ENCODE measurements at places on chromosomes 13 and 19. TPM values are rescaled to one million over a fixed set of nuclear protein-coding genes. Genes with fewer than 3 reads are reported as not detected.

ITGBL1 gene
- polyA plus RNA-seq = 0.78 TPM

CFAP97D2 gene
- polyA plus RNA-seq = 0.92 TPM

THSD8 gene
- polyA plus RNA-seq = 48.0 TPM

NRTN gene
- 20.5 TPM for polyA plus RNA-seq

OR7D2 gene
- not detected for polyA plus RNA-seq

SSBP4 gene
- polyA plus RNA-seq = 93.3 TPM

WDR87 gene
- polyA plus RNA-seq = not detected

DKKL1 gene
- 4.0 TPM for polyA plus RNA-seq

CCL25 gene
- not detected for polyA plus RNA-seq

ZNF493 gene
- 1.8 TPM for polyA plus RNA-seq

- DNase-seq = no peak
Observed at GRCh38 chr13:45833242-45833641, 18.3 kb downstream of the SIAH3 start.

GRCh38 chr13:111337206-111337605, 16.8 kb downstream of the TEX29 start:
- no peak for DNase-seq

DNA sequence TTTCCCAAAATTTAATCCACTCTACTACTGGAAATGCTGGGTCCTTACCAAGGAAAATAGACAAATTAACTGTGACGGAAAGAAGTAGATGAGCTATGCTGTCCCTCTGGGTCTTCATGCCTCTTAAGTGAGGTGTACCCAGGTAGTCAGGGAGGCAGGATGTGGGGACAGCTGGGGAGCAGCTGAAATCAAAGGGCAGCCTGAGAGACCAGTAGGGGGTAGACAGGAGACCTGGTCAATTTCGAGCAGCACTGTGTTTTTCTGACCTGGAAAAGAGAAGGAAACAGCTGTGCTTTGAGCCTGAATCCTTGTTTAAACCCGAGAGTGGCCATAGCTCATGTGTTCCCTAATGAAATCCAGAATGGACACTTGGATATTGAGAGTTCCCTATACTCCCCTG, 587.3 kb downstream of the EFNB2 start:
- no peak for DNase-seq

DNA sequence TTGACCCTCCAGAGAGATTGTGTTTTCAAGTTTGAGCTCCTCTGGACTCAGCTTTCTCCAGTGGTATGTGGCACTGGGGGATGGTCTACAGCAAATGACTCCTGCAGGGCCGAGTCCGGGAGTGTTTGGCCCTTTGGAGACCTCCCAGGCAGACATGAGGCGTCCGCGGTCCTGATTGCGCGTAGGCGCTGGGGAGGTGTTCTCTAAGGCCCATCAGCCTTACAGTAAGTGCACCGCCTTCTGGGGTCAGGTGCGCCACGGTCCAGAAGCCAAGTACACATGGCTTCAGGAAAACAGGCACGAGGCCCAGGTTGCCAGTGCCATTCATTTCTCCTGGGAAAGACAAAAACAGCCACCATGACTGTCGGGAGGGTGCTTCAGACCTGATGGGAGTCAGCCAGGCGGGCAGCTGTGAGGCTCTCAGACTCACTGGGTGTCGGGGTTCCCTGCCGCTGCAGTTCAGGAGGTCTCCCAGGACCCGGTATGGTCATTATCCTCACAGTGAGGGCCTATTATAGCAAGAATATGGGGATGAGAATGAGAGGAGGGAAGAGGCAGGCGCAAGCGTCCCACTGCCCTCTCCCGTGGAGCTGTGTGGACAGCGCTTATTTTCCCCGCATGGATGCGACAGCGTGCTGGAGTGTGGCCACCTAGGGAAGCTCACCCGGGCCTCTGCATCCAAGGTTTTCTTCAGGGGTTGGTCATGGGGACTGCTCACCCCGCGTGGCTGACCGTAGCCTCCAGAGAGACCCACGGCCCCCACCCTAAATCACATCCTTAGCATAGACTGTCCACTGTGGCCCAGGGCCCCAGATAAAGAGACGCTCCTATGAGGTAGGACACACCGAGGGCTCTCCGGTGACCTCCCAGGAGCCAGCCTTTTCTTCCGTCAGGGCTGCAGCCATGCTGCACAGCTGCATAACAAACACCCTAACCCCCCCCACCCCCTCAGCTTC, 21.8 kb downstream of the CCDC8 start:
- no peak for DNase-seq

DNA sequence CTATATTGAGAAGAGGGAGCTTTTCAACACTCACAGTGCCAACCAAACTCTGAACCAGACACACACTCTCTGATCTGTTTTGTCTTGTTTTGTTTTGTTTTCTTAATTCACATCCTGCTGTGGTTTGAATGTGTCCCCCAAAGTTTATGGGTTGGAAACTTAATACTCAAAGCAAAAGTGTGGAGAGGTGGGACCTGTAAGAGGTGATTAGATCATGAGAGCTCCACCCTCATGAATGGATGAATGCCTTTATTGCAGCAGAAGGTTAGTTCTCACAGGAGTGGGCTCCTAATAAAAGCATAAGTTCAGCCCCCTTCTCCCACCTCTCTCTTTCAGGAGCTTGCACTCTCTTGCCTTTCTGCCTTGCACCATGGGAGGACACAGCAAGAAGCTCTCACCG, 957.1 kb downstream of the PCDH9 start:
- DNase-seq = no peak

- DNase-seq = no peak
Observed at GRCh38 chr13:48403151-48403631, 9.7 kb downstream of the LPAR6 start.

DNA sequence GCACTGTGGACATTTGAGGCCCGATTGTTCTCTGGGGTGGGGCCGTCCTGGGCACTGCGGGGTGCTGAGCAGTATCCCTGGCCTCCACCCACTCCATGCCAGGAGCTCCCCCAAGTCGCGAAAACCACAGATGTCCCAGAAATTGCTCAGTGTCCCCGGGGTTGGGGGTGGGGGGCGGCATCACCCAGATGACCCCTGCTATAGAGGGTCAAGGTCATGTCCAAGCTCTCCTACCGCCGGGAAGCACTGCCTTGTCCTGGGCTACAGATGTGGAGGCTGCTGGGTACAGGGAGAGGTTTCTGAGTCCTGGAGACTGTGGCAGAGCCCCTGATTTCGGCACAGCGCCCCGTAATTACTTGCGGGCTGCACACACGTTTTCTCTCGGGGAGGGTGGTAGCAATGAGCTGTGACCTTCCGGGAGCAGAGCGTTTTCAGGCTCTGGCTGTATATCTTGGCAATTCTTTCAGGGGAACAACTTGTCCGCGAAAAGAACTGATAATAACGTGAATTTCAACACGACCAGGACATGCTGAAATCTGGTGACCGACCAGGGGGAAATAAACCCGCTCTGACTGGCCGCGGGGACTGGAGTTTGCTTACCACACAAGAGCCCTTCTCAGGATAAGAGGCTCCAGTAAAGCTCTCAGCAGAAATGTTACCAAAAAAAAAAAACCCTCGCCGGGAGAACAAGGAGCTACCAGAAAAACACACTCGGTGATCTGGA, 68.1 kb downstream of the GNG7 start:
- no peak for DNase-seq

GRCh38 chr13:106036870-106037269, 498.6 kb downstream of the EFNB2 start:
- no peak for DNase-seq

- DNase-seq = no peak
Observed at GRCh38 chr19:2345794-2346663, 14.0 kb upstream of the TMPRSS9 start.

DNA sequence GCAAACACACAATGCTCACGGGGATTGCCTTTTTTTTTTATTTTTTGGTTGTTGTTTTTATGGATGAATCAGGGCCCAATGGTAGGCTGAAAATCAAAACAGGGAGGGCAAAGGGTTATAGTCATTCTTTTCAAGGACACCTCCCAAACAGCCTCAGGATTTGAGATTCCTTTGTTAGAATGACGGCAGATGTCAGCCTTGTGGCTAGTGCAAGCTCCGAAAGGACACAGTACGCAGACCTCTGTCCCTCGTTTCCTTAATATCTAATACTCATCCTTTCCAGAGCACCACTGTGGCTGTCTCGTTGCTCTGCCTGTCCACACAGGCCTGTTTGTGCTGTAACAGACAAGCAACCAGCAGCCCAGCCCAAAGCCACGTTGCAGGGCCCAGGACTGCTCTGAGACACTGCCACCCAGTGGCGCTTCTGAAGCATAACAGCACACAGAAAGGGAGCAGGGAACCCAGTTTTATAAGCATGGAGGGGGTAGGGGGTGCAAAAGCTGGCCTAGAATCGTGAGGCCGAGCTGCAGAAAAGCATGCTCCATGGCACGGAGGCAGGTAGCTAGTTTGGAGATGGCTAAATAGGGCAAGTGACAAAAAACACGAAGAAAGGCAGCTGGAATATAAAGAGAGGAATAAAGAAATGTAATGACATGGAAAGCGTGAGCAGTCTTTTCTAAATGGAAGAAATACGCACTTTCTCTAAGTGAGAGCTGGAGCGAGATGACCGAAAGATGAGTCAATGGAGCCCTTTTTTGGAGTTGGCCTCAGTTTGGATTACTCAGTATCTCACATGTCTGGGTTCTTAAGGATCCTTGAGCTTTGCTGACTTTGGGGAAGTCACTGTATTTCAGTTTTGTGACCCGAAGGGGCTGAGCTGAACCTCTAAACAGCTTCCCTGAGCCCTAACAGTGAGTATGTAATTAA, 40.7 kb upstream of the MEDAG start:
- peak; percentile 96 for DNase-seq

GRCh38 chr19:14023404-14024235, 4.3 kb upstream of the RLN3 start:
- DNase-seq = no peak

DNA sequence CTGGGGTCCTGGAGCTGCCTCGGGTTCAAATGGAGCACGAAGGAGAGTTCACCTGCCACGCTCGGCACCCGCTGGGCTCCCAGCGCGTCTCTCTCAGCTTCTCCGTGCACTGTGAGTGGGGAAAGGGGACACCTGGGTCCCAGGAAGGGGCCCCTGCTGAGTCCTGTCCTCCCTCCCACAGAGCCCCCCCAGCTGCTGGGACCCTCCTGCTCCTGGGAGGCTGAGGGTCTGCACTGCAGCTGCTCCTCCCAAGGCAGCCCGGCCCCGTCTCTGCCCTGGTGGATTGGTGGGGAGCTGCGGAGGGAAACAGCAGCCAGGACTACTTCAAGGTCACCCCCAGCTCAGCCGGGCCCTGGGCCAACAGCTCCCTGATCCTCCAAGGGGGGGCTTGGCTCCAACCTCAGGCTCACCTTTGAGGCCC, 11.0 kb upstream of the SIGLEC11 start:
- DNase-seq = no peak

GRCh38 chr13:109644069-109644750, 142.2 kb downstream of the IRS2 start:
- DNase-seq = no peak

DNA sequence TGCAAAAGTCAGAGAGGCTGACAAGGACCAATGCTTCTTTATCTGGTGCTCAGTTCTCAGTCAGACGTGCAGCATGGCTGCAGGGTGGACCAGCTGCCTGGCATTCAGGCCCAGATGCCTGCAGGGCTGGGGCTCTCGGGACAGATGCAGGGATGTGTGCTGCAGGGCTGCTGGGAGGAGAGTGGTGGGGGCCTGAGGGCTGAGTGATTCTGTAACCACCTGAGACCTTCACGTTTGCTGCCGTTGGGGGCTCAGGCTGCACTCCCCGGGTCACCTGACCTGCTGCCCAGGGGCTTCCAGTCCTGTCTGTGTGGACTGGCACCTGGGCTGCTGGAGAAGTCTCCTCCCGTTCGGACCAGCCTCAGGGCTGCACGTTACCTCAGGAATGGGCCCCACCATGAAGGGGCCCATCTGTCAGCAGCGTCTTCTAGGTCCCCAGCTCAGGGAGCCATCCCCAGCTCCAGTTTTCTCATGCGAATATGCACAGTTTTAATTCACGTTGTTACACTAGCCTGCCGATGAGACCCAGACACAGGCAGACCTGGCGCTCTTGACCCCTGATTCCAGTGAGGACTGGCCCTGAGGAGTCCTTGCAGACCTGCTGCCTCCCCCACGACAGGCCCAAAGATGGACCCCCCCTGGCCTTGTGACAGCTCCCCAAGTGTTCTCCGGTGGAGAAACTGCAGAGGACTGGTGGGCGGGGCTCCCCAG, 16.9 kb downstream of the KCTD15 start:
- DNase-seq = no peak

- DNase-seq = no peak
Observed at GRCh38 chr13:40328091-40328490, 338.4 kb downstream of the FOXO1 start.

DNA sequence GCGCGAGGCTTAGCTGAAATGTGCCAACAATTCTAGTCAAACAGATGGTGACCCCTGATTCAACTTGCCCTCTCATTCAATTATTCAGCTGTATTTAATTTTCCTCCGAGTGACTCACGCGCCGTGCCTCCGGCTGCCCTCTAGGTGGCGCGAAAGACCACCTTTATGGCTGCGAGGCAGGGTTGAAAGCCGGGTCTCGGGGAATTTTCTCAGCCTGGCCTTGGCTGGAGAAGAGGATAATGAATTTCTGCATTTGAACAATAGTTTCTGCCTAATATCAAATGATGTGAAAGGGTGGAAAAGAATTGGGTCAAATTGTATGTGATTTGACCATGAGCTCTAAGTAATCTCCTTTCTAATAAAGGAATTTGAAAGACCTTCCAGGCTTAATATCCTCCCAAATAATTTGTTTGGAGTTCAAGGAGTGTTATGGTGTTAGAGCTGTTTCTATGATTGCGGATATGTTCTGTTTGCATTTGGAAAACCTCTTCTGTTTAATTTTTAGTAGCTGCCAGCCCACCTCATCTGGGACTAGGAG, 310.9 kb downstream of the ZNF536 start:
- peak; percentile 94 for DNase-seq

DNA sequence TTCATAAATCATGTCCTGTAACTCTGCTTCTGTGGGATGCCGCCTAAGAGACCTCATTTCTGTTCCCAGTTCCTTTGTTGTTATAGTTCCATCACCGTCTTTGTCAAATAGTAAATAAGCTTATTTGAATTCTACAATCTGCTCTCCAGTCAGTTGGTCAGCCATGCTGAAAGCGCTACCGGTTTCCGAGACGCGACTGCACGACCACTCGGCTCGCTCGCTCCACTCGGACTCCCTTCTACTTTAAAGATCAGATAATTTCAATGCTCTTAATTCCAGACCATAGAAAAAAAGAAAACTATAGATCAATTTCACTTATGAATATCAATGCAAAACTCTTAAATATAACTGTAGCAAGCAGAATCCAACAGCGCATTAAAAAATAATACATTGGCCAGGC, 64.2 kb upstream of the STK24 start:
- DNase-seq = no peak

DNA sequence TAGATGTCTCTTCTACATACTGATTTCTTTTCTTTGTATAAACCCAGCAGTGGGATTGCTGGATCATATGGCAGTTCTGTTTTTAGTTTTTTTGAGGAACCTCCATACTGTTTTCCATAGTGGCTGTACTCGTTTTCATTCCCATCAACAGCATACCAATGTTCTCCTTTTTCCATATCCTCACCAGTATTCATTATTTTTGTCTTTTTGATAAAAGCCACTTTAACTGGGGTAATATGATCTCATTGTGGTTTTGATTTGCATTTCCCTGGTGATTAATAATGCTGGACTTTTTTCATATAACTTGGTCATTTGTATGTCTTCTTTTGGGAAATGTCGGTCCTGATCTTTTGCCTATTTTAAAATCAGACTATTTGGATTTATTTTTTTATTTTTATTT, 108.5 kb downstream of the PAN3 start:
- DNase-seq = no peak

- no peak for DNase-seq
Observed at GRCh38 chr13:31192306-31192705, 7.5 kb upstream of the B3GLCT start.

GRCh38 chr13:31793246-31793645, 53.9 kb downstream of the RXFP2 start:
- DNase-seq = no peak
